Bronchial epithelial cell (primary cell): ENCODE measurements at places on chromosomes 1 and 21. TPM values are rescaled to one million over a fixed set of nuclear protein-coding genes. Genes with fewer than 3 reads are reported as not detected.

The CFHR3 gene
- not detected in 2 replicates for total RNA-seq

The GUCA2B gene
- total RNA-seq, result not detected in 2 replicates

The DISC1 gene
- 0.64 and 0.79 TPM in 2 replicates for total RNA-seq

The TNFRSF18 gene
- total RNA-seq, result 1.7 TPM in 1 of 2 replicates, not detected in the other

The CELA2A gene
- total RNA-seq, result not detected in 2 replicates

The KLHL12 gene
- total RNA-seq, result 51.1 and 71.6 TPM in 2 replicates

The TTC39A gene
- 6.1 and 20.5 TPM in 2 replicates for total RNA-seq
